NCI-H524 (cell line): ENCODE measurements at places on chromosomes 7 and 10.
A peak's percentile ranks its signal among the peaks of the same experiment; 100 is the strongest.

GRCh38 chr7:75743455-75743859 is 4.7 kb upstream of the HIP1 start:
- no peak for DNase-seq

GRCh38 chr7:140537750-140538482 is 58.6 kb upstream of the MKRN1 start:
- DNase-seq = no peak

- DNase-seq = no peak
Measured at GRCh38 chr7:4607311-4607729, 74.8 kb upstream of the FOXK1 start.

- no peak for DNase-seq
Measured at GRCh38 chr7:147640821-147641220, 949.7 kb upstream of the C7orf33 start.

- DNase-seq = no peak
Measured at GRCh38 chr7:158263964-158264748, 323.5 kb downstream of the PTPRN2 start.

DNA sequence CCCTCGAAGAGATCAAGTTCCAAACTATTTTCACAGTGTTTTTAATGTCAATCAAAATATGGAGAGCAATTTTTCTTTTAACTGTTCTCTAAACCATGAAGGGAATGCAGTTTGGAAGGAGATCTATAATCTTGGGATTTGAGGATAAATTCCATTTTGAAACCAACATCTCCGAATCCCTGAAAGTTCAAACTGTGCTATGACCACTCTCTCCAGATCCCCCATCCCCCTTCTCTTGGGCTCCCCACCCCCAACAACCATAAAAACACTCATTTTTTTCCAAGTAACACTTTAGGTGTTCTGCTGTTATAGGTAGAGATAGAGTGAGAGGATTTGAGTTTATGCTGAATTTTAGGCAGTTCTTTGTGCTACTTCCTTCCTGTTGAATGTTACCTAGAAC is 1.7 kb downstream of the CALD1 start:
- no peak for DNase-seq

- DNase-seq = no peak
Measured at GRCh38 chr10:119315128-119316001, 108.0 kb downstream of the GRK5 start.

DNA sequence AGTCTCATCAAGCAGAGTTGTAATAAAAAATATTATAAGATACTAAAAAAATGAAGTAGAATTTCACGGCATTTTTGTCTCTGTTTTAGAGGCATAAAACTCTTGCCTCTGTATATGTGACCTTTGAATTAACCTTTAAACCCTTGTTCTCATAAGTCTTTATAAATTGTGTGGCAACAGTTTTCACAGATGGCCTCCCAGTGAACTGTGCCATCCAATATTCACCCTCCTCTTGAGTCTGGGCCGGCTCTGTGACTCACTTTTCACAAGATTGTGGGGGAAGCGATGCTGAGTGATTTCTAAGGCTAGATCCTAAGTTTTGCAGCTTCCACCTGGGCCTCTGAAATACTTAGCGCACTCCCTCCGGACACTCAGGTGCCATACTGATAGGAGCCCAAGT is 4.6 kb upstream of the USP6NL start:
- DNase-seq = no peak

GRCh38 chr10:76973091-76974016 is 664.3 kb downstream of the KCNMA1 start:
- DNase-seq = no peak

- no peak for DNase-seq
Measured at GRCh38 chr10:109940117-109940516, 16.8 kb upstream of the XPNPEP1 start.

- no peak for DNase-seq
Measured at GRCh38 chr10:75342397-75342796, 59.2 kb downstream of the ZNF503 start.

DNA sequence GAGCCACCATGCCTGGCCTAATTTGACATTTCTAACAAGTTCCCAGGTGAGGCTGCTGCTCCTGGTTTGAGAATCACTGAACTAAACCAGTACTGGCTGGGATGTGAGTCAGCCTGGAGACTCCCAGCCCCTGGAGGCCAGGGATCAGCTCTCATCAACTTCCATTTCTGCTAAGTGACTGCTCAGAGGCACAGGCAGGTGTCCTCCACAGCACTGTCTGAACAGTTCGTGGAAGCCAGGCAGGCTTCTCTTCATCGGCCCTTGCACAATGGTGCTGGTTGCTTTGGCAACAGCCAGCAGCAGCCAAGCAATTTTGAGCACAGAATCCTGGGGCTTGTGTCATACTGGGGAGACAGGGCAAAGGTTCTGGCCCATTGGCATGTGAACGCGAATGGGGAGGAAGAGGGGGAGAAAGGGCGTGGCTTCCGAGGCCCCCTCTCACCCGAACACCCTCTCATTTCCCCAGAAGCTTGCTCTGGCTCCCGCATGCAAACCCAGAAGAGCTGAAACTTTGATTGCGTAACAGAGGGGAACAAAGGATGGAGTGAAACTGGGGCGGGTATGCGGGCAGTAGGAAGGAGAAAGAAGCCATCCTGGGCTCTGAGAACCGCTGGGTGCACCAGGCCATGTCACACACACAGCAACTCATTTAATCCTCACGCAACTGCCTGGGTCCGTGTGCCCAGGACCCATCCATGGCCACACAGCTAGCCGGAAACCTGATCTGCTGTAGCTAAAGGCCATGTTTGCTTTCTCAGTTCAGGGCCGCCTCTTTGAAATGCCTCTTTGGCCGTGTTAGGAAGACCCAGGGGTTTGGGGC is 9.0 kb upstream of the POR start:
- DNase-seq = no peak

DNA sequence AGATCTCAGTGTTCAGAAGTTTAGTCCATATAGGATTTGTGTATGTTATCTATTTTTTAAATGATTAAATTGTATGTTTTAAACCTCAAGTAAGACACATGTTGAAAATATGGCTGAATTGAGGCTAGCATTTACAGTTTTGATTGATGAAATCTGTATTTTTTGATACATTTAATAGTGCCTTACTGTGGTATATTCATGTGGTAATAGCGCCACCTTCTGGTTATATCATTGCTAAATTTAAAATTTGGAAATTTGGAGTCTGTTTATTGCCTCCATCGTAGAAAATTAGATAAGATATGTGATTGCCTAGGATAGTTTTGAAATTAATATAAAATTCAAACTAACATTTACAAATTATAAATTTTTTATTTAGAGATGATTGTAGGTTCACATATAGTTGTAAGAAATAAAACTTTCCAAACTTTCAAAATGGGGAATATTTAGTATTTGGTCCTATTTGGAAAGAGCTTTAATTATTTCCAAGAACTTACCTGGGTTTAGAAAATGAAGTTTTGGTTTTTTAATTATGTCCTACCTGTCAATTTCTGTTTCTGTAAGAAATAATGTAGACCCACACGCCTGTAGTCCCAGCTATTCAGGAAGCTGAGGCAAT is 19.1 kb upstream of the ARMS2 start:
- DNase-seq = peak; percentile 13

DNA sequence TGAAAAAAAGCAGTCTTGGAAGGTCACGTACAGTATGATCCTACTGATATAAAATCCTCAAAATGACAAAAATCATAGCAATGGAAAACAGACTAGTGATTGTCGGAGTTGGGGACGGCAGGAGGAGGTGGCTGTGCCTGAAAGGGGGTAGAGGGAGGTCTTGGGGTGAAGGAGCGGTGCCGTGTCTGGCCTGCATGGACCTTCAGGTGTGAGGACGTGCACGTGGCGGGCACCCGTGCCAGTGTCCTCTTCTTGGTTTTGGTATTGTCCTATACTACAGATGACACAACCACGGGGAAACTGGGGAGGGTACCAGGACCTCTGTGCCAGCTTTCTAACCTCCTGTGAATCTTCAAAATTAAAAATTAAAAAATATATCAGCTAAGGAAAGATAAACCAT is 73.0 kb downstream of the COBL start:
- no peak for DNase-seq

GRCh38 chr10:48444861-48445841 is 138.7 kb downstream of the MAPK8 start:
- peak; percentile 68 for DNase-seq

GRCh38 chr10:122448600-122448999 is 5.9 kb upstream of the ARMS2 start:
- DNase-seq = no peak

DNA sequence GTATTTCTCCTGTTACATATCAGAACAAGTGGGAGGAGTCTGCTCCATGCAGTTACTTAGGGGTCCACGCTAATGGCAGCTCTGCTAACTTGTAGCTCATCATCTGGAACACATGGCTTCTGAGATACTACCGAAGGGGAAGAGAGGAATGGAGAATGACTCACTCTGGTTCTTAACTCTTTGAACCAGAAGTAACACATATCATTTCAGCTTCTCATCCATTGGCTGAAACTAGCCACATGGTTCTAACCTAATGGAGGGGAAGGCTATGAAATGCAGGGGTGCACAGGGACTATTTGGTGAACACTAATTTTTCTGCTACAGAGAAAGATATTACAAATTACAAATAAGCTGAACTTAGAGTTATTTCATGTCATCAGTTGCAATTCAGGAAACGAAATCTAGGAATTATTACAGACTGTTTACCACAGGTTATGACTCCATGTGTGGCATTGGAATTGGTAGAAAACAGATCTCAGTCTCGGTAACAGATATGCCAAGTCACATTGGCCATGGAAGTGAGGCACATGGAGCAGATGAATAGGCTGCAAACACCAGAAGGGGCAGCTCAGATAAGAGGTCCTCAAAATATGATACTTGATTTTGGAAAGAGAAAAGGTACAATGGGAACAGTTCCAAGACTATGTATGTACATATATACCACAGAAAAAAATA is 9.4 kb upstream of the KAT6B start:
- DNase-seq = no peak

GRCh38 chr10:88114368-88114767 is 250.9 kb downstream of the PTEN start:
- peak; percentile 9 for DNase-seq

DNA sequence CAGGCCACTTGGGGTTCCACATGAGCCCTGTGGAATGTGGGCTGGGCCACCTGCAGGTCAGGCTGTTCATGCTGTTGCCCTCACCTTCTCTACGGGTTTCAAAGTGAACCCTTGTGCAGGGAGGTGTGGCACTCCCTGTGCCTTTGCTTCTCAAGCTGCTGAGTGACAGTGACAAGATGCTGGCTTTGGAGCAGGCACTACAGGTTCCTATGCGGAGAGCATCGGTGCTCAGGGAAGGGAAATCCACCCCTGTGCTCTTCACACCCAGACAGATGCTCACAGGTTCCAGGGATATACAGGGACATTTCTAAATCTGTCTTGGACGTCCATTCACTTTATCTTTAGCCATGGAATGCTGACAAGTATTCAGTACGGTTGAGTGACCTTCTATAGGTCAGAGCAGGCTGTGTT is 1005.0 kb downstream of the LRMDA start:
- DNase-seq = no peak

DNA sequence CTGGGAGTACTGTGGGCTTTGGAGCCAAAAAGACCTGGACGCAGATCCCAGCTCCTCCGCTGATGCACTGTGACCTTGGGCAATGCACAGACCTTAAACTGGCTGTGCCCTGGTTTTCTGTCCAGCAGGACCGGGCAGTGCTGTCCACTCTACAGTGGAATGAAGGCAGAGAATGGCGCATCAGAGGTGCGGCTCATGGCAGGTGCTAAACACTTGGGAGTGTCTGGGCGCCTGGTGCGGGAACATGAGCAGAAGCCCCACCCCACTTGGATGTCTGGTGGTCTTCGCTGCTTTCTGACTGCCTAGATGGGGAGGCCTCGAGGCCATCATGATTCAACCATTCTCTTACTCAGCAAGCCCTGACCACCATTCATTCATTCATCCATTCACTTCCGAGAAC is 153.7 kb downstream of the GRK5 start:
- DNase-seq = no peak
